ENCODE measurements at places on chromosomes 2 and 18.

DNA sequence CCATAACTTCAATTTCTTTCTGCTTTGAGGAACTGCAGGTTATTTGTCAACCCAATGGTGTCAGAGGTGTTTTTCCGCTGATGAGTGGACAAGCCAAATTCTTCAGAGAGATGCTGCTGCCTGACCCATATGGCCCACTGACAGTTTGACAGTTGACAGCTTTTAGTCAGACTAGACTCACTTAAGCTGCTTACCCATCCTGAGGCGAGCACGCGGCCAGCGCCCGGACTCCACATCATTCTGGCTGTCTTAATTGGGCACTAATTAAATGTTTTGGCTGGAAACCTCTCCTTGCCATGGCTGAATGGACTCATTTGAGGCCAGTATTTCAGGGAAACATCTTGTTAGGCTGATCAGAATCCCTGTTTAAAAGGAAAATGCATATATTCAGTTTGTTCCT, 316.1 kb upstream of the FANCL start:
- DNase-seq, result no peak

- no peak for DNase-seq
These were observed 2.7 kb downstream of the COLEC11 start for GRCh38 chr2:3597567-3597966.

- no peak for DNase-seq
These were observed 167.1 kb downstream of the ESCO1 start for GRCh38 chr18:21433436-21433835.

DNA sequence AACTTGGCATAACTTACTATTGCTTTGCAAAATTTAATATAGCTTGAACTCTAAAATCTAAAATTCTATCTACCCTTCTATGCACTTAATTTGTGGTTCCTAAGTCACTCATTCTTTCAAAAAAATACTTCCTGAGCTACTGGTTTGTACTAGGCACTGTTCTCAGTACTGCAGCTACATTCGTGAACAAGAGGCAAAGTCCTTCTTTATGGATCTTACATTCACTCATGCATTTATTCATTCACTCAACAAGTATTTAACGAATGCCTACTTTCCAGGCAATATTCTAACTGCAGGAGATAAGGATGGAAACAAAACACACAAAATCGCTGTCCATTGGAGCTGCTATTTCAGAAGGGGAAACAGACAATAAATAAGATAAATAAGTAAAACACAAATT, 104.8 kb downstream of the NBAS start:
- no peak for DNase-seq

DNA sequence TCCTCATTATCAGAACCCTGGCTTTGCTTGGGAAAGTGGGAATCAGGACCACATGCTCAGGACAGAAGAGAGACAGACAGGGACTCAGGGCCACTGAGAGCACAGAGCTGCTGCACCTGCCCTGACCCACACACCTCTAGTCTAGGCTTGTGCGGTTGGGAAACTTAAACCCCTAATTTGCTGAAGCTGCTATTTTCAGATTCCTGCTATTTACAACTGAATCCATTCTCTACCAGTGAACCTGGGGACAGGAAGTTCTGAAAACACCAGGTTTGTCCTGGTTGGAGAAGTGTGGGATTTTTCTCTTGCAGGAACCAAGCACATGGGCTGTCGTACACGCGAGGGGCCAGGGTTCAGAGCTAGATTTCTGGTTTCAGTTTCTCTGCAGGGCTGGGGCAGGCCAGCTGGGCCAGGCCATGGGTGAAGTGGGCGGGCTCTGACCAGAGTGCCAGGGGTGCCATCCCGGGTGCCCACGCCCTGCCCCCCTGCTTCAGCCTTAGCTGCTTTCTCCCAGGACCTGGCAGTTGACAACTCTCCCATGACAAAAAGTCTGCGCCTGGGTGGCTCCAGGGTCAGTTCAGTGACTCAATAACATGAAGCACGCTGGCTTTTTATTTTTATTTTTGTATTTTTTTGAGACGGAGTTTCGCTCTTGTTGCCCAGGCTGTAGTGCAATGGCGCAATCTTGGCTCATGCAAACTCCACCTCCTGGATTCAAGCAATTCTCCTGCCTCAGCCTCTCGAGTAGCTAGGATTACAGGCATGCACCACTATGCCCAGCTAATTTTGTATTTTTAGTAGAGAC, 51.3 kb upstream of the SLC1A4 start:
- peak; percentile 62 for DNase-seq

DNA sequence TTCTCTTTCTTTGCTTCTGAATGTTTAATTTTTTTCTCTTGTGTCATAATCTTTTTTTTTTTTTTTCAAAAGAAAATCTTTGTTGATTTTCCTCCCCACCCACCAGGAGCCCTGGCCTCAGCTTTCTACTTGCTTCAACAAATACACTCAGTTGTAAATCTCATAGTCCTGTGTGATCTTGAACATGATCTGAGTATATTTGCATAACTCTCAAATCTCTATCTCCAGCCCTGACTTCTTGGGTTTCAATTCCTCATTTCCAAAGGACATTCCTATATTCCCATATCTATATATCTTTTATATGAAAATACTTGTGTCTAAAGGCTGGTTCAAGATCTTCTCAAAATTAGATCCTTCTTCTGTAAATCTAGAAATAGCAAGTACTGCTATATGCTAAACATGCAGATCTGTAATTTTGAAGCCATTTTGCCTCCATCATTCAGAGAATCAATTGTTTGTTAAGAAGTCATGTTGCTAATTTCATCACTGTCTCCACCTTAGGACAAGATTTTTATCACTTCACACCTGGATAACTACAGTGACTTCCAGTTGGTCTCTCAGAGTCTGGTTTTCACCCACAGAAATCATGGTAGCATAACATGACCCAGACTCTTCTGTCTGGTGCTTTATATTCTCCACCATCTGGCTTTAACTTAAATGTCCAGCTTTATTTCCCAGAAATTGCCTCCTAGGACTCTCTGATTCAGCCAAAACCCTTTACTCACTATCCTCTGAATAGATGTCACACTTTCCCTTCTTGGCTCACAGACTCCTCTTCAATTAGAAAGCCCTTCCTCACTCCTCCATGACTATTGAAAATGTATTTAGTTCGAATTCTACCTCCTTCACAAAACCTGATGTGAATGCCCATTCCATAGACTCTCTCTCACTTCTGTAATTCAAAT, 98.1 kb downstream of the ZEB2 start:
- no peak for DNase-seq

- DNase-seq, result no peak
These were observed 327.6 kb downstream of the ZNF516 start for GRCh38 chr18:76167410-76167809.

GRCh38 chr2:39479053-39479670, 42.1 kb upstream of the MAP4K3 start:
- no peak for DNase-seq

GRCh38 chr18:48263914-48264902, 145.0 kb downstream of the ZBTB7C start:
- DNase-seq, result no peak

- no peak for DNase-seq
These were observed 3.6 kb upstream of the ACTG2 start for GRCh38 chr2:73889206-73889605.

DNA sequence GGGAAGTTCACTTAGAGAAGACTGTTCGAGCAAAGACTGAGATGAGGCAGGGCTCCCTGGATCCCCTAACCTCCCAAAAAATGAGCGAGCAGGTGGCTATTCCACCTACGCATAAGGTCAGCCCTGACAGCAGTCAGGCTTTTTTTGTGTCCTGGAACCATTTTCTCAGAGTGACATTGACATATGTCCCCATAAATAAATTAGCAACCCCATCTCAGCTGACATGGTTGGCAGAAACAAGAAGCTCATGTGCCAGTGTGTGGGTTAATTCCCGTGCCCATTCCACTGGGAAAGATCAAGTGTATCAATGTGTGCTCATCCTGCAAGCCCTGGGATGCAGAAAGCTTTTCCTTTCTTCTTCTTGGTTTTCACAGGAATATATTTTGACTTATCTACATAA, 740.4 kb upstream of the CELF4 start:
- DNase-seq, result no peak

- no peak for DNase-seq
These were observed 1219.8 kb upstream of the ZEB2 start for GRCh38 chr2:145739681-145740080.

GRCh38 chr2:150255528-150255927, 231.9 kb downstream of the RND3 start:
- DNase-seq, result no peak

DNA sequence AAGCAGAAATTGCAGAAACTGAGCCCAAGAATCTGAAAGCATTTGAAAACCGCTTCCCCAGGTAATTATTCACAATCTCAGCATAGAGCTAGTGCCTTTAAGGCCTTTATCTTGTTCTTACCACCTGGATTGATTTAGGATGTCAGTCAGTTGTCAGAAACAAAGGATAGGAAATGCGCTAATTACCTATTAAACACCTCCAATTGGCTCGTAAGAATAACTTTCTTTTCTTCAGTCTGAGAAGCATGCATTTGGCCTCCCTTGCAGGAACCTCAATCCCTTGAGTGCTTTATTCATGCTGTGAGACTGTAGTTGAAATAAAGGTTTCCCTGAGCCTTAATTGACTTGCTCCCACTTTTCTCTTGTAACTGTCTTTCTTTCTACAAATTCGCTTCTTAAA, 400.3 kb upstream of the LRATD1 start:
- DNase-seq, result no peak

DNA sequence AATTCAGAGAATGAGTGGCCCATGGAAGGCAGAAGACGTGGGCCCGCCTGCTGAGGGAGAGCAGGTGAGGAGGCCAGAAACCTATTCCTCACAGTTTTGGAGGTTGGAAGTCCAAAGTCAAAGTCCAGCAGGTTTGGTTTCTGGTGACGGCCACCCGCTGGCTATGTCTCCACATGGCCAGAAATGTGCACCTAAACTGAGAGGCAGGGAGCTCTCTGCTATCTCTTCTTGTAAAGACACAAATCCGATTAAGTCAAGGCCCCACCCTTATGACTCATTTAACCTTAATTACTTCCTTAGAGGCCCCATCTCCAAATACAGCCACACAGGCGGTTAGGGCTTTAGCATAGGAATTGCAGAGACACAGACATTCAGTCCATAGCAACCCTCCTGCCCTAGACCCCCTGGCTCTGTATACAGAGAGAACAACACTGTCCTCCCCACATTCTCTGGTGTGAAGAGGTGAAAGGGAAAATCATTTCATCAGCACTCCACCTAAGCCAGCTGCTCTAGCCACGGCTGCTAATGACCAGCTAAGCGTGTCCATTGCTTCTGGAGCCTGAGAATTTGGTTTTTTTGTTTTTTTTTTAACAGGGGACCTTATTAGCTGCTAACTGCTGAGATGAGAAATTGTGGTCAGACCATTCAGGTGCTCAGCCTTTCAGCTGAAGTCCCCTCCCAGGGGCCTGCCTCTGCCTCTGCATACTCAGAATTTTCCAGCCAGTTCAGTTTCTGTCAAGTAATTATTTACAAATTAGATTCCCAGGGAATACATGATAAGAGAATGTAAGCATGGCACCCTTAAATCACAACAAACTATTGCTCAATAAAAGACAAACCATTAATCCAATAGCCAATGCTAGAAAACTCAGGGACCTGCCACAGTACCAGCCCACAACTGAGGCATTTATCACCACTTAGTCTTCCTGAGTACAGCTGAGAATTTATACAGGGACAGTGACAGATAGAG, 368.7 kb upstream of the ID2 start:
- no peak for DNase-seq

DNA sequence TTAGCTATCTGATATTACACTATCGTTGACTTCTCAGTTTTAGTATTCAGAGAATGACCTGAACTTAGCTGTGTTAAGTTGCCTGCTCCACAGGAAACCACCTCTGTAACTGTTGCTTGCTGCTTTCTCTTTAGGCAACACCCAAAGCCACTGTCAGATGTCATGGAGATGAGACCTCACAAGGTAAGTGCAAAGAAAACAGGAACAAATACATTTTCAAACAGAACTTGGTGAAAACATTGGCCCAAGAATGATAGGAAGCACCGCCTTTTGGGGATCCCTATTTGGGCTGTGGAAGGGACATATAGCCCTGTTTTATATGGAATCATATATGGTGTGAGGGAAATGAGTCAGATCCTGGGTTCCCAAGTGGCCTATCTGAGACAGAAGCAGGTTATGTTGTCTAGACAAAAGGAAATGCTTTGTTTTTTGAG, 143.4 kb downstream of the UBE2E3 start:
- no peak for DNase-seq

- DNase-seq, result peak; percentile 83
These were observed 529 bp downstream of the SEMA4C start for GRCh38 chr2:96869281-96869821.

- no peak for DNase-seq
These were observed 27.5 kb downstream of the FIGN start for GRCh38 chr2:163708265-163708664.

- no peak for DNase-seq
These were observed 411.6 kb upstream of the TCF4 start for GRCh38 chr18:55999641-56000040.

- DNase-seq, result no peak
These were observed 5.0 kb downstream of the THSD7B start for GRCh38 chr2:136770384-136770783.

- no peak for DNase-seq
These were observed 20.6 kb downstream of the MBD2 start for GRCh38 chr18:54203914-54204313.

DNA sequence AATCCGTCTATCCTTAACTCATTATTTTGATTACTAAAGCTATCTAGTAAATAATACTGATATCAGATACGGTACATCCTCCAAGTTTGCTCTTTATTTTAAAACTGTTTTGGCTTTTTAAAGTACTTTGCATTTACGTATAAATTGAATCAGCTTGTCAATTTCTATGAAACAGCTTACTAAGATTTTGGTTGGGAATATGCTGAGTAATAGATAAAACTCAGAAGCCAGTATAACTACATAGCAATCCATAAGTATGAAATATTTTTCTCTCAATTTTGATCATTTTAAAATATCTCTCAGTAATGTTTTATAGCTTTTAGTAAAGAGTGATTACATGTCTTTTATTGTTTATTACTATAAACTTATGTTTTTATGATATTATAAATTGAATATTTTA, 116.2 kb upstream of the SOX11 start:
- no peak for DNase-seq

DNA sequence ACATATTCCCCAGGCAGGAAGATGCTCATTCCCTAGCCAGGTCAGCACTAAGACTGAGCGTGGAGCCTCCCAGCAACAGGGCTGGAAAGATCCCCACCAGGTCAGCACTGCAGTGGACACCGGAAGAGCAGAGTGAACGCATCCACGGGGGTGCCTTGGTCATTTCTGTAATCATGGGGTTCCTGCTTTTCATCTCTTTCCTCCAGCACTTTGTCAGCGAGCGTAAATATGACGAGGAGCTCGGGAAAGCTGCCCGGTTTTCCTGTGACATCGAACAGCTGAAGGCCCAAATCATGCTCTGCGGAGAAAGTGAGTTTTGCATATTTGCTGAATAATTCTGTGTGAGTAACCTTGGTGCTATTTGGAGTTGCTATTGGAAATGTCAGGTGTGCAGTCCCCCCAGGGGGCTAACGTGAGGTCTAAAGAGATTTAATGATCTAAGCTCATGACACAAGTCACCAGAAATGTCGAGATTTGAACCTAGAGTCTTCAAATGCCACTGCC, 40.1 kb downstream of the KCTD18 start:
- no peak for DNase-seq

DNA sequence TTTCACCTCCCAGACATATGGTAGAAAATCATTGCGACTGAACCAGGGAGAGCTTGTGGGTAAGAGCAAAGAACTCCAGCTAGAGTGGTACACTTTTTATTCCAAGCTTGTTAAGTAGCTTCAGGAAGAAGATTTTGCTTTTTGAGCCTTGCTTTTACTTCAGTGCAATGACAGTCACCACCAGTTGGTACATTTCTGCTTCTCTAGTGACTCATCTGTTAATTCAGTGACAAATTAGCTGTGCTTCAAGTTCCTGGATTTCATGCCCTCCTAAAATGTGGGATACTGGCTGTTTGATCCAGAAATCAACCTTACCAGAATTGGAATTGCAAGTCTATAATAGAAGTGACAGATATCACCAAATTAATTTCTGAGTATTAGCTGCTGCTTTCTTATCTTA, 117.6 kb upstream of the TTN start:
- no peak for DNase-seq
